G401 (cell line): ENCODE measurements at places on chromosomes 5 and 9.

- DNase-seq = no peak
These were observed 70.0 kb upstream of the PPP1R26 start for GRCh38 chr9:135409286-135410200.

DNA sequence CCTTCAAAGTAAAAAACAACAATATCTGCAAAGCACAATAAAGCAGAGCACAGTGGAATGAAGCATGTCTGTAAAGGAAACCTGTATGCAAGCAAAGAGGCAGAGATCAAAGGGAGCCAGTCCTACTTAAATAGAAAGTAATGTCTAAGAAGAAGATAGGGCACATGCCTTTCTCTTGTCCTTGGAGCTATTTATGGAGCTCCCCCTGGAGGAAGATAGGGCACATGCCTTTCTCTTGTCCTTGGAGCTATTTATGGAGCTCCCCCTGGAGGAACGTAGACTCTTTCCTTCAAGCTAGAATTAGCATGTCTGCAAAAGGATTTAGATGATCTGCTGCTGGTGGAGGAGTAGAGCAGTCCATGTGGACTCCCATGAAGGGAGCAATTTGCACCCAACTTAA is 168.1 kb upstream of the RASEF start:
- no peak for DNase-seq

DNA sequence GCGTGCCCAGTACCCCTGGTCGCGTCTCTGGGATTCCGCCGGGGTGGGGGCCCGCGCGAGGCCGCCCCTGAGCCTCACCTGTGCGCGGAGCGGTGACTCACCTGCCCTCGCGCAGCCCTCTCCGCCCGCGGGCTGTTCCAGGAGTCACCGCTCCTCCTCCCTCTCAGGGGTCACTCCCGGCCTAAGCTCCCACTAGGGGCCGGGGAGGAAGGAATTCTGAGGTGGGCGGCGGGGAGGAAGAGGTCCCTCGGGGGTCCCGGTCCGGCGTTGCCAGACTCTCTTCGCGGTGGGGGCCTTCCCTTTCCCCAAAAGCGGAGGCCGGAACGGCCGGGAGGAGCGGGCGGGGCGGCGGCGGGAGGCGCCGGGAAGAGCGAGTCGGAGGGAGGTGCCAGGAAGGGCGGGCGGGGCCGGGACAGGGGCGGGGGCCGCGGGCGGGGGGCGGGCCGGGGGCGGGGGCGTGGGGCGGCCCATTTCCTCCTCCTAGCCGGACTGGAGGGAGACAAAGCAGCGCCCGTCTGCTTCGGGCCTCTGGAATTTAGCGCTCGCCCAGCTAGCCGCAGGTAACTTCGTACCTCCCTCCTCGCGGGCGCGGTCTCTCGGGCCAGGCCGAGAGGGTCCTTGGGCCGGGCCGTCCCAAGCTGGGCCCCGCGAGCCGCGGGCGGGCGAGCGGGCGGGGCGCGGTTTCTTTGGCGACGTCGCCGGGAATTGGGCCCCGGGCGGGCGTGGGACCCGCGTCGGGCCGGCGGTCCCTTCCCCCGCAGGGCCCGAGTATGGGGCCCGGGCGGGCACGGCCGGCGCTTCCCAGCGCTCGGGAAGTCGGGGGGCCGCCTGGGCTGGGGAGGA is at the start of gene CTNNA1:
TSS of gene CTNNA1 (plus strand) at position 475 of the 843 bp plus-strand sequence. CDS start 28,500 bp downstream, outside the sequence.
- peak; percentile 8 for DNase-seq

GRCh38 chr5:142609142-142609541 is 76.7 kb downstream of the FGF1 start:
- no peak for DNase-seq

- no peak for DNase-seq
These were observed 311.9 kb upstream of the TRPC7 start for GRCh38 chr5:136677217-136677616.

DNA sequence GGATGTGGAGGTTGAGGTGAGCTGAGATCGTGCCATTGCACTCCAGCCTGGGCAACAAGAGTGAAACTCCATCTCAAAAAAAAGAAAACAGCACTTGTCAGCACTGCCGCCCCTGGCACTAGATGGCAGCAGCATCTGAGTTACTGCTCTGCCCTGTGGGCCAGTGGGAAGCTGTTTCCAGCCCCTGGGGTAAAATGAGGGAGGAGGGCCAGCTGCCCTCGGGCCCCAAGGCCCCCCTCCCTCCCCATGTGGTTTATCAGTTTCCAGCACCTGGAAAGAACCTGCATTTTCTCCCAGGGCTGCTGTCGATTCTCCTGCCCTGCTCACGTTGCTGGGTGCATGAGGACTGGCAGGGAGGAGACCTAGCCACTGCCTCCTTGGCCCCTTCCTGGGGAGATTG is 13.2 kb upstream of the CEL start:
- no peak for DNase-seq

GRCh38 chr5:102153003-102153759 is 142.9 kb downstream of the SLCO4C1 start:
- DNase-seq = peak; percentile 3

- DNase-seq = no peak
These were observed 106.8 kb upstream of the FBN2 start for GRCh38 chr5:128644863-128645262.

- no peak for DNase-seq
These were observed 1016.4 kb upstream of the TYRP1 start for GRCh38 chr9:11676821-11677220.

GRCh38 chr5:28603869-28604268 is 1565.5 kb upstream of the CDH9 start:
- DNase-seq = no peak

DNA sequence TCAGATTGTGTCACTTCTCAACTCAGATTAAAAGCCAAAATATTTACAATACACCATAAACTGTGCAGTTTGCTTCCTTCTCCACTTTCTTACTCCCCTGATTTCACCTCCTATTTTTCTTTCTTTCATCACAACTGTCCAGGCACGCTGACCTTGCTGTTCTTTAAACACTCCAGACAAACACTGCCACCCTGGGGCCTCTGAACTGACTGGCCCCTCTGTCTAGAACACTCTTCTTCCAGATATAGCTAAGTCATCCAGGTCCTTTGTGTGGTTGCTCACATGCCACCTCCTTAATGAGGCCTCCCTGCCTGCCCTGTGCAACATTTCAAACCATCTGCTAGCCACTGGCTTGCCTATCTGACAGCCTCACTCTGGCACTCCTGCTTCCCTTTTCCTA is 46.6 kb downstream of the ATG10 start:
- peak; percentile 71 for DNase-seq

GRCh38 chr9:133090752-133091385 is 29.1 kb downstream of the CEL start:
- no peak for DNase-seq

DNA sequence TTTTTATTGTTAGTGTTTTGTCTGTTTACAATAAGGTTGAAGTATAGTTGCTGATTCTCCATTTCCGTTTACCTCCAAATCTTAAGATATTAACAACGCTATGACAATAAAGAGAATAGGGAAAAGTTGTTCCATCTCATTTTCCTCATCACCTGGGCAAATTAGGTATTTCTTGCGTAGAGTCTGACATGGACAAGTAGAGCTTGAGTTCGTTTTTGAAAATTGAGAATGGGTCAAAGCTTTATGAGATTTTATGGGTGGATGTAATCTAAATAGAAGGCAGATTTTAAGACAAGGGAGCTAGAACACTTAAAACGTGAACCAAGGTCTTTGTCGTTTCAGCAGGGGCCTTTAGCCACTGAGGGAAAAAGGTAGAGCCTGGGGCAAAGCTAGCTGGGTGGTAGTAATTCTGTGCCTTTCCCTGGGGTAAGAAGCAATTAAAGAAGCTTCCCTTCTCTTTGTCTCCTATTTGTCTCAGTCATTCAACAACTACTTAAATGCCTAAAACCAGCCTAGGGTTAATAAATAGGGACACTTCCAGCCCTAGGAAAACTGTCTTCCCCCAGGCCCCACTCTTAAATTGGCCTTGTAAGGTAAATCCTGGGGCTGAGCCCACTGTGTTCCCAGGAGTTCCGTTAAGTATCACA is 551 bp upstream of the CAAP1 start:
- DNase-seq = peak; percentile 2

DNA sequence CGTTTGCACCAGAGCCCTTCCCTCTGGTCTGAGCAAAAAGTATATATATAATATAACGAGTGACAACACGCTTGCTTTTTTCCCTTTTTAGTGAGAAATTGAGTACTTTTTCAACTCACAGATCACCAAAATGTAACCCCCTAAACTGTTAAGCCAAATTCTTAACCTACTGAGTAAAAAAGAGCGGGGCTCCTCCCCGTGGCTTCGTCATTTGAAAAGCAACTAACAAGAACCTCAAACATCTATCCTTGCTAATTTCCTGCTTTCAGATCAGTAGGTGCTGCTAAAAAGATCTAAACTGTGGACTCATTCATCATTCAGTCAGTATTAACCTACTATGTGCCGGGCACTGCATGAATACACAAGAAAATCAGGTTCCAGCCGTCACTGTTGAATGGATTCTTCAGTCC is 1.0 kb upstream of the PTBP3 start:
- DNase-seq = peak; percentile 15

GRCh38 chr5:54728588-54728915 is 211.0 kb downstream of the SNX18 start:
- DNase-seq = no peak

DNA sequence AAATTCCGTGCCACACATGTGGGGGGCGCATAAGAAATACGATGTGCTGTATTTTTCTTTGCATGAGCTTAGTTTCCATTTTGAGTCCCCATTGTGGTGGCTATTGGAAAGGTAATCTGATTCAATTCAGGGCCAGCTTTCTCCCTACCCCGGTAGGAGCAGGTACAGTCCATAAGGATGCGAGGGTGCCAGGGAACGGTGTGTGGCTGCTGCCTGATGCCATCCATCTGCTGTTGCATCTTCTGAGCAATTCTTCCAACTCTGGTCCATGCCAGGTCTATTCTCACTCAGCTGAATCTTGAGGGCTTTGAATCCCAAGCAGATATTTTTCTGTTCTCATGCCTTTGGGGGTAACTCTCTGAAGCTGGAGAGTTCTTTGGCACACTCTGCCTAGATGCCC is 392.7 kb downstream of the AGTPBP1 start:
- peak; percentile 68 for DNase-seq

GRCh38 chr5:31759925-31760324 is 121.0 kb downstream of the PDZD2 start:
- DNase-seq = no peak

DNA sequence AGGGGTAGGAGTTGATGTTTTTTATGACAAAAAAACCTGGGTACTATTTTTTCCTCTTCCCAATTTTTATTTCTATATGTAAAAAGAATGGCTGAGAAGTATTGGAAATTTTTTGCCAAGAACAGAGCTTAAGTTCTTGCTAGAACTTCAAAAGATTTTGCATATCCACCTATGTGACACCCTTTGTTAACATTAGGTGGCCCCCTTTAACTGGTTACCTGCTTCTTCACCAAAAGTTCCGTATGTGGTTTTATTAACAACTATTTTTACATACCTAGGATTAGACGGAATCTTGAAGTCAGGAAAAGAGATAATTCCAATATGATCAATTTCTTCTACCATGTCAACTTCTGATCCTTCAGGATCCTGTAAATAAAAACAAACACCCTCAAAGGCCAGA is 15.5 kb downstream of the C5 start:
- no peak for DNase-seq

DNA sequence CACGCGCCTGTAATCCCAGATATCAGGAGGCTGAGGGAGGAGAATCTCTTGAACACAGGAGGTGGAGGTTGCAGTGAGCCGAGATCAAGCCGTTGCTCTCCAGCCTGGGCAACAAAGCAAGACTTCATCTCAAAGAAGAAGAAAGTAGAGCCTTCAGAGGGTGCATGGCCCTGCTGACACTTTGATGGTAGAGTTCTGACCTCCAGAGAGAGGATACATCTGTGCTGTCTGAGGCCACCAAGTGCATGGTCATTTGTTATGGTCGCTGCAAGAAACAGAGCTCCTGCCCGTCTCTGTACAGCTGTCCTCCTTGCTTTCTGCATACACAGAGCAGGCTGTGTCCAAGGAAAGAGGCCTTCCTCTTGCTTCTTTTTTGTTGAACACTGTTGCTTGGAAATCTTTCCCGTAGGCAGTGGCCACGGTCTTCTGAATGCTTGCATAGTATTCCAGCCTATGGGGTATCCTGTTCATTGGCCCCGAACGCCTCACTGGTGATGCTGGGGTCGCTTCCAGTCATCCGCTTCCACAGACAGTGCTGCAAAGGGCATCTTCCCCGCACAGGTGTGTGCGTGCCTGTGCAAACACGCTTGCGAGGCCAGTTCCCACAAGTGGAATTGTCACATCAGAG is 36.8 kb upstream of the UNC5A start:
- no peak for DNase-seq

- DNase-seq = no peak
These were observed 57.6 kb downstream of the ANKRD55 start for GRCh38 chr5:56175488-56175887.

DNA sequence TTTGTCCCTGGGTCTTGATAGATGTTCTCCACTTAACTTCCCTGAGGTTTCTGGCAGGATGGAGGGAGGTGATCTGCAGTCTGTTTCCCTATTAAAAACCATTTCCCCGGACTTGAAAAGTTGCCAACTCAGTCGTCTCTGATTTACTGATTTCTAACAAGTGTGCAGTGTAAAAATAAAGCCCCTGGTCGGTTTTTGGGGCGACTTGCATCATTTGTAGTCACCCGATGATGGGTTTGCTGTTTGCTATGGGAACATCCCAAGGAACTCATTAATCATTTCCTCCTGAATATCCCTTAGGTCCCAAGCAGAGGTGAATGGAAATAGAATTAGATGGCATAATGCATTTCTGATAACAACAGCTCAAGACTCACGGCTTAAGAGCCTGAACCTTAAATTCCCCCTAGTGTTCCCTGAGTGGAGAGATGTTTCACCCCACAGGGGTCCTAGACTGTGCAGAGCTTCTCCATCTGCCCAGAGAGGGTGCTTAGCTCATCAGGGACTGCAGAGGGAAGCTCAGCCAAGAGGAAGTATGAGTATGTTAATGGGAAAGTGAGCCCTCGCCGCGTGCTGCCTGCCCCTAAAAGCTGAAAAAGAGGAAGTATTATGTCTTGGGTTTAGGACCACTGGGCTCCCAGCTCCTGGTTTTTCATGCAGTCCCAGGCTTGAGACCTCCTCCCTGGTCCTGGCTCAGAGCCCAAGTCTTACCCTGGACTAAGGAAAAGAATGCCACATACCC is 115.1 kb upstream of the DAP start:
- no peak for DNase-seq

DNA sequence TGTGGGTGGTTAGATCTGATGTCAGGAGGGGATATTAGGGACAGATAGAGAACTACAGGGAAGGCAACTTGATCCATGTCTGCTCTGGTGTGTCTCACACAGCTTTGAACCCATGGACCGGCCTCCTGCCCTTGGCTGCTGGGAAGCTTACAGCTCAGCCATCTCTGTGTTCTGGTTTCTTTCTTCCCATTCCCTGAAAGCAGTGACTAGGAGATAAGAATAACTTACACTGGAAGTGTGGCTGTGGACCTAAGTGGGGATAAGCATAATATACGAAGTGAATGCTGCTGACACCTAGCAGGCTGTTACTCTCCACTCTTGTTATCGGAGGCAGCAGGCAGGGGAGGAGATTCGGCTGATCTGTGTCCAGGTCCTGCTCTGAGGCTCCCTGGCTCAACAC is 282.3 kb upstream of the TUT7 start:
- DNase-seq = no peak

GRCh38 chr9:71147368-71147767 is 25.9 kb upstream of the TRPM3 start:
- no peak for DNase-seq
